ENCODE measurements at places on chromosomes 5 and 9.

DNA sequence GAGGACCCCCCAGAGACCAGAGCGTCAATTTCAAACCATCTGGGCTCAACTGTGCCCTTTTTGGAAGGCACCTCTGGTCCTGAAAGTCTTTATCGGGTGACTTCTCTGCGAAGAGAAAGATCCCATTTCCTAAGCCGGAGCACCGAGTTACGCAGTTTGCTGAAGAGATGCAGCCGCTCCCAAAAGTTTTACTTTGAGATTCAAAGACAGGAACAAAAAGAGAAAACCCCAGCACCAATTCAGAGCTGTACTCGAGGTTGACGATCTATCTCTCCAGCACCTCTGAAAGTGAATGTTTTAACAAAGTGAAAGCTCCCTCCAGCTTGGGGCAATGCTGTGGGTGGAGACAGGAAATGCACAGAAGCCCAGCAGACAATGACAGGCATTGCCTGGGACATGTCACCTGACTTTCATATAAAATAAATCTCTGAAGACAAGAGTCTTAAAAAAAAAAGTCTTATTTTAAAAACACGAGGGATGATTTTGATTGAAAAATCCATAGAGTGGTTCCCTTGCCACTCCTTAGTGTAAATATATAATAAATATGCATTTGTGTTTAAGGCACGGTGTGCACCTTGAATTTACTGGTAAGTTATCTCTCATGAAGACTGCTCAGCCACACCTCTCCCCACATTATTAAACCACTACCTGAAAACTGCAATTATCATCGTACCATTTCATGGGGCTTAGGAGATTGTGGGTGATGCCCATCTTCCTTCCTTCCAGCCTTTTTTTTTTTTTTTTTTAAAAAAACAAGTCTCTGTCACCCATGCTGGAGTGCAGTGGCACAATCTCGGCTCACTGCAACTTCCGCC is 79.9 kb downstream of the FNBP1 start:
- DNase-seq: peak; percentile 91

- no peak for DNase-seq
Measured at GRCh38 chr5:11449217-11449616, 455.0 kb downstream of the CTNND2 start.

GRCh38 chr5:34496701-34497469 is 159.2 kb upstream of the RAI14 start:
- no peak for DNase-seq

DNA sequence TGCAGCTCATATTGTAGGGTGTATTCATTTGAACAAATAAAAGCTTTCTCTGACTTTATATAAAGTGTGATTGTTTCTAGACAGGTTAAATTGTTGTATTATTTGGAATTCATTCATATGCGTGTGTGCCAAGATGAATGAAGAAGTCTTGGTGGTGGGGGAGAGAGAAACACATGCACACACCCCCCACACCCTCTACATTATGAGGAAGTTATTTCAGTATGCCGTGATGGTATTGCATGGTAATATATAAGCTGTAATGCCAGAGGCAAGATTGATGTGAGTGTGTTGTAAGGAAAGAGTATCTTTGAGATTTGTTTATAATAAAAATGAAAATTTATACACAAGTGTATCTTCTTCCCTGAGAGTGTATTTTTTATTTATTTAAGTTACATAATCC is 71.0 kb downstream of the IPO11 start:
- DNase-seq: no peak

DNA sequence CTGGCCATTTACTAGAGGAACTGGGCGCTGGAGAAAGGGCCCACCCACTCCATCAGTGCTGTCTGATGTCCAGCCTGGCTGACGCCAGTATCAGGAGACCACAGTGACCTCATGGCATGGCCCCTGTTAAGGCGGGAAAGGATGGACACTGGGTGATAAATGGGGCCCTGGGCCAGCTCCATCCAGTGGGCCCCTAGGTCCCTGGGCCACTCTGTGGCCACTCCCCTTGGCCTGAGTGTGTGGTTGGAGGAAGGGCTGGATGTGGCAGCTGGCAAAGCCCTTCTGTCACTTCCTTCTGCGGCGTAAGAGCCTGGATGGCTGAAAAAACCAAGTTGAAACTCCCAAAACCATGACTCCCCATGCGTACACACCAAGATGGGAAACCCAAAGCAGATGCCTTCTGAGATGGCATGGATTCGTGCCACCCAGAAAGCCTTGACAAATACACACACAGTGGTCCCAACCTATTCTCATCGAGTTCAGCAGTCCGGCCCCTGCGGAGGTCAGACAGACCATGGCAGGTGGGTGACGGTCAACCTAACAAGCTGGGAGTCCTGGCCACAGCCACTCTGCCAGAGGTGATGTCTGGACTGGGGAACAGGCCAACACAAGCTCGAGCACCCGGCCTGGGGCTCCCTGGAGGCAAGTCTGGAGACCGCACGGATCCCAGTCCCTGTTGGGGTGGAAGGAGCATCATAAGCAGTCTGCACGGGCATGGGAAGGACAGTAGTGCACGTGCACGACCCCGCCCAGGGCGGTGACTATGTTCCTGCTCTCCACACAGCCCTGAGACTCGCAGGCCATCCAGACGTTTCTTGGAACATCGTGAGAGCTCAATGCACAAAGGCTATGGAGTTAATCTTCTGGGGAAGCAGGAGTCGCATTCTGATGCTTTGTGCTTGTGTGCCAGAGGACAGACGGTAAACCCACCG is 45.2 kb upstream of the NOTCH1 start:
- no peak for DNase-seq

GRCh38 chr5:165508286-165508685 is 2002.9 kb downstream of the MAT2B start:
- no peak for DNase-seq

- peak; percentile 12 for DNase-seq
Measured at GRCh38 chr9:15513335-15513734, 2.6 kb upstream of the PSIP1 start.

GRCh38 chr5:114325541-114325940 is 36.3 kb upstream of the KCNN2 start:
- DNase-seq: no peak

DNA sequence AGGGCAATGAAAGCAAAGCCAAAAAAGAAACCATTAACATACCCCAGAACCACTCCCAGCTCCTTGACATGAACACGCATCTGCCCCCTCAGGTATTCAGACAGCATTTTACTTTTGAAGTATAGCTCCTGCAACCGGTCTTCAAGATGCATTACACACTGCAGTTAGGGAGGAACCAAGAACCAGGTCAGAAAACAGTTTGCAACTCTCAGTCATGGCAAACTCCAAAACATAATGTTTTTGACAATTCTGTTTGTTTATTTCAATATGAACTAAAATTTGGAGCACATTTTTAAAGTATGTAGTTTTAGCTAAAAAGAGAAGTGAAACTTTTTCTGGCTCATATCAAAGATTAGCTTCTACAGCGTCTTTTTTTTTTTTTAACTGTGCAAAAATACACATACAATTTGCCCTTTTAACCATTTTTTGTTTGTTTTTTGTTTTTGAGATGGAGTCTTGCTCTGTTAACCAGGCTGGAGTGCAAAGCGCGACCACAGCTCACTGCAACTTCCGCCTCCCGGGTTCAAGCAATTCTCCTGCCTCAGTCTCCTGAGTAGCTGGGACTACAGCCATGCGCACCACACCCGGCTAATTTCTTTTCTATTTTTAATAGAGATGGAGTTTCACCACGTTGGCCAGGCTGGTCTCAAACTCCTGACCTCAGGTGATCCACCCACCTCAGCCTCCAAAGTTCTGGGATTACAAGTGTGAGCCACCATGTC is 12.2 kb upstream of the RAPGEF6 start:
- no peak for DNase-seq

- DNase-seq: peak; percentile 26
Measured at GRCh38 chr5:956941-957747, 51.5 kb upstream of the NKD2 start.

Data from CD4-positive, alpha-beta T cell treated with Interleukin-17A for 1 hour (primary cell).